ENCODE measurements at places on chromosomes 7 and 10.

DNA sequence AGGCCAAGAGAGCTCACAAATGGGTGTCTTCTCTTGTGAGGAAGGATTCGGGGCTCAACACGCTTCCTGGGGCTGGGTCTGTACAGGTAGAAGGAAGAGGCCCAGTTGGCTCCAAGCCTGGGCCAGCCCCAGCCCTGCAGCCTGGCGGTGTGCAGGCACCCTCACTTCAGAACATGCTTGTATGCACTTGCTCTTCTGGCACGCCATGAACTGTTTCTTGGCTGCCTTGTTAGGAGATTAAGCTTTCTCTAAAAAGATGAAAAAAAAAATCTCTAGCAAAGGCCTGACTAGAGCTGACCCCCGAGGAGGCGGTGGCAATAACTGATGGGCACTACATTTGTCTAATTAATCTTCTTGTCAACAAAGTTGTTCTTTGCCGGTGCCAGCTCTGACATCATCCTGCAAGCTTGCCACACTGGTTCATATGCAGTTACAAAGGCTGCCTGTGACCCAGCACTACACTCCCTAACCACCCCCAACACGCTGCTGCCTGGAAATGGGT is 94.7 kb downstream of the WDR11 start:
- DNase-seq, result peak; percentile 69

GRCh38 chr7:37032258-37032601 is 307.9 kb upstream of the AOAH start:
- DNase-seq, result no peak

DNA sequence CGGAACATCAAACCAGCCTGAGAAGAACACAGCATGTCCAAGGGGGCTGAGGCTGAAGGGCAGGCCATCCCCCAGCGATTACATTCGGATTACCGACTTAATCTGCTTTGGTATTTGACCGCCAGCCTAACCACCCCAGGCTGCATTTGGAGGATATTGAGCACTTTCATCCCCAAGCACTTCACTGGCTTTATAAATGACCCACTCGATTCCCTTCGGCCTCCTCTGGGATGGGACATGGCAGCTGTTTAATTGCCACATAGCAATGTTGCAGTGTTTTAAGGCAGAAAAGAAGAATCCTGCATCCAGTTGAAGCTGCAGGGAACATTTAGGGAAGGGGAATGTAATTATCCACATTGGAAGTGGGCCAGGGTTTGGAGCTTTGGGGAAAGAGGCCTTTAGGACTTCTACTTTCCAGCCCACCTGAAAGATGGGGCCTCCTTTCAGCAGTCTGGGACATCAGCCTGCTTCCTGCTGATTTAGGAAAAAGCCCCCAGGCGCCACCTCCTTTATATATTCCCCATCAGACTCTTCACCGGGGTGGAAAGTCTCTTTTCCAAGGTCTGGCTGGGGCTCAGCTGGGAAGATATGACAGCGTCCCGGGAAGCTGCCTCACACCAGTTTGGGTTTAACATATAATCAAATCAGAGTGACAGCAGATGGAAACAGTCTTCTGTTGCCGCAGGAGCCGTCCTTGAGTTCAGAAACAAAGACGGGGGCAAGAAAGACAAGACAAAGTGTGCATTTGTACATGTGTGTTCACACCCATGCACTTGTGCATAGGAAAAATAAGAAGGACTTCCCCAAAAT is 9.2 kb downstream of the DPCD start:
- no peak for DNase-seq

GRCh38 chr7:78151229-78151628 is 352.7 kb downstream of the PHTF2 start:
- DNase-seq, result peak; percentile 44

DNA sequence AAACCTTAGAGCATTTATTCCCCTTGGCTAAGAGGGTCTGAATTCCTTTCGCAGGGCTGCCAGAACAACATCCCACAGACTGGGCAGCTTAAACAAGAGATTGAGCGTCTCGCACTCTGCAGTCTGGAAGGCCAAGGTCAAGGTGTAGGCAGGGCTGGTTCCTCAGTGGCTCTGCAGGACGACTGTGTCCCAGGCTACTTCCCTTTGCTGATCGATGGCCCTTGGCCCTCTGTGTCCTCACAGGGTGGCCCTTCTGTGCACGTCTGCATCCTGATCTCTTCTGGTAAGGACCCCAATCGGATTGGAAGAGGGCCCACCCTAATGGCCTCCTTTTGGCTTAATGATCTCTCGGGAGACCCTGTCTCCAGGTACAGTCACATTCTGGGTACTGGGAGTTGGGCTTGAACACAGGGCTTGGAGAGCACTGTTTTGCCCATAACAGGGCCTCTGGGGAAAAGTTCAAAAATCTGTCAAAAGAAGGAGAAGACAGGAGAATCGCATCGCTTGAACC is 35.1 kb upstream of the DNAJB6 start:
- DNase-seq, result no peak

DNA sequence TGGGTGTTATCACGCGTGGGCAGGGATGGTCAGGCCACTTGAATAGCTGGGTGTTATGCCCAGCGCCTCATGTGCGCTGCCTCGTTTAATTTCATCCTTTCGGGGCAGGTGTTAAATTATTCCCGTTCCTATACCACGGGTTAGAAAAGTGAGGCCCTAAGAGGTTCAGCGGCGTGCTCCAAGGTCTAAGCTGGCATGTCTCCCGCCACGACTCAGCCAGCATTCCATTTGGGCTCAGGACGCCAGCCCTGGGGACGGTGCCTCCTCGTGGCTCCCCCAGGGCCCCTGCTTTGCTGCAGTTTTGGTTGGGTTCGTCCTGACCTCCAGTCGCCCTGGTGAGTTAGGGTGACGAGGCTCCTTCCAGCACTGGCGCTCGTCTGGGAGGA is 124.5 kb downstream of the TRRAP start:
- DNase-seq, result no peak

- DNase-seq, result no peak
Observed at GRCh38 chr10:44245601-44245938, 139.3 kb downstream of the CXCL12 start.

DNA sequence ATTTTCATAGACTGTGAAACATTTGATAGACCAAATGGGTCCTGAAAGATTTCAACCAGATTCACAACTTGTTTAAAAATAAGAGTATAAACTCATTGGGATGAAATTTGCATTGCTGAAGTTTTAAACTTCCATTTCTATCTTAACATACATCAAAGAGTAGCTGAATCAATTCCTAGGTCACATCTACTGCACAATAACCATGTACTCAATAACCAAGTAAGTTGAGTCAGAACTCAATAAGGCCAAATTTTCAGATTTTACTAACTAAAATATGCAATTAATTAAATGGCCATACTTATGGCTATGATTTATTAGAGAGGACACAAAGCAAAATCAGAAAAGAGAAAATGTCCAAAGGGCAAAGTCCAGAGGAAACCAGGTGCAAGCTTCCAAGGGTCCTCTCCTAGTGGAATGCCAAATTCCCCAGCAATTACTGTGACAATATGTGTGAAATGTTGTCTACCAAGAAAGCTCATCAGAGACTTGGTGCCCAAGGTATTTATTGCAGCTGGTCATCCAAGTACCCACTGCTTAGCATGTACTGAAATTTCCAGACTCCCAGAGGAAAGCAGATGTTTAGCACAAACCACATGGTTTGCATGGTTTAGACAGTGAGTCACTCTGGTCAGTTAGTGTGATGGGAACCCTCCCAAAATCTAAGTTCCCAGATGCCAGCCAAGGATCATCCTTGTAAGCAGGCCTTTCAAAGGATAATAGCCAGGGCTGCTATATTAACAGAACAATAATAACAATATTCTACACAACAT is 238.9 kb downstream of the IPMK start:
- no peak for DNase-seq
